ENCODE measurements at places on chromosomes 2 and 18.

- DNase-seq = no peak
Measured at GRCh38 chr2:61214171-61214570, 52.2 kb downstream of the C2orf74 start.

- no peak for DNase-seq
Measured at GRCh38 chr2:128986867-128987268, 668.2 kb upstream of the HS6ST1 start.

GRCh38 chr18:59145055-59145454, 5.4 kb downstream of the SEC11C start:
- no peak for DNase-seq

- no peak for DNase-seq
Measured at GRCh38 chr2:768451-768850, 91.2 kb upstream of the TMEM18 start.

DNA sequence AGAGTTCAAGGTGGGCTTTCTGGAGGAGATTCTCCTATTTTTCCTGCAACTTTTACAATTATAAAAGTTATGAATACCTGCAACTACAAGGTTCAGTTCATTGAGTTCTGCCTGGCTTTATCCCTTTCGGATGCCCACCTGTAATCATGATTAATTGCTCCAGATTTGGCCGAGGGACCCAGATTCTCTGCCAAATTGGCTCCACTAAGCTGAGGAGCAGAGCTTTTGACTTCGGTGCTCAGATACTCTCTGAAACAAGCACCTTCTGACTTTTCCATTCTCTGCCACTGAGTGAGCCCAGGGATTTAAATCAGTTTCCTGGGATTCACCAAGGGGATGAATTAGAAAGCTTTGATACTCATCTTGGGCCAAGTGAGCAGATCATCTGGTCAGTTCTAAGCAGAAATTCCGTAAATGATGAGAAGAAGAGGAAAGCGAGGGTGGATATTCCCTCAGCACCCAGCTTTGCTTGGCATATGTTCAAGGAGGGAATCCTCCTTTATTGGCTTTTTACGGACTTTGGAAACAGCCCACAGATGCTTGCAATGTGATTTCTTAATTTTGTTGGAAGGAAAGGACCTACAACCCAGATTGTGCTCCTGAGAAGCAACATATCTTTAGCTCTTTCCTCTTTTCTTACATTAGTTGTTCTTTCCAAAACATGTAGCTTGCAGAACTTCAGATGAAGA, 179.2 kb downstream of the SETBP1 start:
- DNase-seq = no peak

- no peak for DNase-seq
Measured at GRCh38 chr2:17756668-17757067, 2.7 kb downstream of the GEN1 start.

DNA sequence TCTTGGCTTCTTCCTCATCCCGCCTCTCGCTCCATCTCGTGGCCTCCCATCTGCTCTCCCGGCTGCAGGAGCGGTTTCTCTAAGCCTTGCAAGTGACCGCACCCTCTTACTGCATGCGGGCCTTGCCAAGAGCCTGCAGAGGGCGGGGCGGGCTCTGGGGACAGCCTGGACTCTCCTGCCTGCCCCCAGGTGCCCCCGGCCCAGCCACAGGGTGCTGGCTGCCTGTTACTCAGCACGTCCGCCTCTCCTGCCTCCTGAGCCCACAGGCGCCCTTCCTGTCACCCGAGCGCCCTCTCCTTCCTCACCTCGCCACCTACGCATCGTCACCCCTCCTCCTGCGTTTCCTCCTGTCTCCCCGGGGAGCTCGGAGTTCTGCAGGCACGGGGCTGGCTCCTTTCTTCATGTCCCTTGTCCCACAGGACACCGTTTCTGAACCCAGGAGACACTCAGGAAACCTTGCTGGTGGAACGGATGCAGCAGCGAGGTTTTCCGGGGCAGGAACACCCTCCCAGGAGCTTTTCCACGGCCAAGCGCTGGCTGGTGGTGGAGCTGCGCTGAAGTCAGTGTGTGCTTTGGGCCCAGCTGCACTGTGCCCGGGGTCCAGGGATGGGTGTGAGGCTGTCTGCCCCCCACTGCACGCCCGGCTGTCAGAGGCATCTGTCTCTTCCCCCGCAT, 28.5 kb downstream of the HPCAL1 start:
- peak; percentile 21 for DNase-seq

DNA sequence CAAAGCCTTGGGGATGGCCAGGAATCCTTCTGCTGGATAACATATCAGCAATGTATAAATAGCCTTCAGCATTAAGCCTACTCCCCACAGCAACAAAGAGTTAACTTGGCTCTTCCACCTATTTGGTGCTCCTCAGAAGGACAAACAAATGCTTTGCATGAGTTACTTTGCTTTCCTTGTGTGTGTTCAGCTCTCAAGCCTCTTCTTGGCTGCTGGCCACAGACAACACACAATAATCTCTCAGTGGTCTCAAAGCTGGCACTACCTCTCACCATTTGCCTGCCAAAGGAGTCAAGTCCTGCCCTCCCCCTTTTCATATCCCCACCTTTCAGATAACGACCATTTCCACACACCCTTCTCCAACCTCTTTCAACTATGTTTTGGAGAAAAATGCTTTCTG, 17.5 kb downstream of the FTCDNL1 start:
- DNase-seq = no peak

GRCh38 chr2:159897720-159898119, 99.7 kb upstream of the CD302 start:
- no peak for DNase-seq

DNA sequence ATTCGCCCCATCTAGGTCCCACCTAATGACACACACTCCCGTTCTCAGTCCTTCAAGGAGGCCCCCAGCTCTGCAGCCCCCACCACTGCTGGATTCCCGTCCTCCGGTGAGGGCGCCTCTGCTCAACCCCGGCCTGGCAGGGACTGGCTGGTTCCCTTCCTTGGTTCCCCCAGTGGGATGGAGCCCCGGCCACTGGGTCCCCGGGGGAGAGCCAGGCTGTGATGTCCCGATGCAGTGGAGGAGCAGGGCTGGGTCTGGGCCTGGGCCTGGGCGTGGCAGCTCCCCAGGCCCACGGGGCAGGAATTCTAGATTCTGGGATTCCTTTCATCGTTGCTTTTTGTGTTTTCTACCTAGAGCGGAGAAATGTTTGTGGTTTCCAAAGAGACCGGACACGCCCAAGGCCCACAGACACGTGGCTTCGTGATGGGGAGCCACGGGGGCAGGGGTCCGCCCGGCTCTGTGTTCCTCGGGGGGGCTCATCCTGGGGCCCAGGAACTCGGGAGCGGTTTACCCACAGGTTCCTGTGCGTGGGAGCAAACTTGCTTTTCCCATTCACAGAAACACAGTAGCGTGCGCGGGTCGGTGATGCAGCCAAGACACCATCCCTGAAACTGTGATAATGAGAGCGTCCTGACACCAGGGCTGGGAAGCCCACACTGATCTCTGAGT, 67.0 kb downstream of the SLC66A2 start:
- DNase-seq = no peak

- no peak for DNase-seq
Measured at GRCh38 chr2:74514368-74515270, at the start of gene TLX2. TSS of gene TLX2 (plus strand) at chr2:74514450. CDS start at chr2:74514807, 357 bp downstream.

GRCh38 chr2:241321033-241321432, 5.3 kb downstream of the SEPTIN2 start:
- DNase-seq = no peak

GRCh38 chr2:240400371-240401161, 34.9 kb upstream of the GPC1 start:
- DNase-seq = no peak

- no peak for DNase-seq
Measured at GRCh38 chr2:234701421-234701820, 204.5 kb upstream of the ARL4C start.

GRCh38 chr18:13434854-13435253, 216.3 kb downstream of the LDLRAD4 start:
- no peak for DNase-seq

DNA sequence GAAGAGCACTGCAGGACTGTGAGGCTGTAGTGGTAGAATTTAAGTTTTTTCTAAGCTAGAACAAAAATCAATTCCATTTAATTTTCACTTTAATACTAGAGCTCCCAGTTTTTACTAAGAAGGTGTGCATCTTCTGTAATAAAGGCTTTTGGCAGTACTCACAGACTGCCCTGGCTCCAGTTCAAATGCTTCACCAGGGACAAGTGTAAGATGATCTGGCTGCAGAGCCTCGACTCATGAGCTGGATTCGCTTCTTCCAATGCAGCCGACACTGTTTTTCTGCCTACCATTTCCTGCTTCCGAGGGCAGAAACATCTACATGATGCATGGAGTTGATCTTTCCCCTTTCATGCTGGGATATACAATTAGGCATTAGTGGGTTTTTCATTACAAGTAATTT, 87.0 kb downstream of the FARSB start:
- DNase-seq = no peak

DNA sequence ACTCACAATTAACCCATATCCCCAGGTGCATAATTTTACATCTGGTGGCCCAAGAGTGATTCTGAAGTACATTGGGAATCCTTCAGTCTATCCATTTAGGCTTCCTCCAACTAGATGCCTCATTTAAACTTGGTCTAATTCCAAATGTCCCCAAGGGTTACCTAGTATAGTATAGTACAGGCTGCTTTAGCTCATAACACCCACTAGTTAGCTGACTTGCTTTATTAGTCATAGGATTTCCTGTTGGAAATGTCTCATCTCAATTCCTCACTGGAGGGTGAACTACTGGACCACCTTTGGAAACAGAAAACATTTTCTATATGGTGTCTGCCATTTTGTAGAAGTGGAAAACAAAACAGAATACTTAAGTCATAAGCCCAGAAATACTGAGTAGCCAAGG, 202.5 kb upstream of the SESTD1 start:
- no peak for DNase-seq

- DNase-seq = no peak
Measured at GRCh38 chr2:195603998-195604397, 53.0 kb upstream of the SLC39A10 start.

GRCh38 chr18:11372163-11372562, 222.8 kb upstream of the PIEZO2 start:
- DNase-seq = no peak

DNA sequence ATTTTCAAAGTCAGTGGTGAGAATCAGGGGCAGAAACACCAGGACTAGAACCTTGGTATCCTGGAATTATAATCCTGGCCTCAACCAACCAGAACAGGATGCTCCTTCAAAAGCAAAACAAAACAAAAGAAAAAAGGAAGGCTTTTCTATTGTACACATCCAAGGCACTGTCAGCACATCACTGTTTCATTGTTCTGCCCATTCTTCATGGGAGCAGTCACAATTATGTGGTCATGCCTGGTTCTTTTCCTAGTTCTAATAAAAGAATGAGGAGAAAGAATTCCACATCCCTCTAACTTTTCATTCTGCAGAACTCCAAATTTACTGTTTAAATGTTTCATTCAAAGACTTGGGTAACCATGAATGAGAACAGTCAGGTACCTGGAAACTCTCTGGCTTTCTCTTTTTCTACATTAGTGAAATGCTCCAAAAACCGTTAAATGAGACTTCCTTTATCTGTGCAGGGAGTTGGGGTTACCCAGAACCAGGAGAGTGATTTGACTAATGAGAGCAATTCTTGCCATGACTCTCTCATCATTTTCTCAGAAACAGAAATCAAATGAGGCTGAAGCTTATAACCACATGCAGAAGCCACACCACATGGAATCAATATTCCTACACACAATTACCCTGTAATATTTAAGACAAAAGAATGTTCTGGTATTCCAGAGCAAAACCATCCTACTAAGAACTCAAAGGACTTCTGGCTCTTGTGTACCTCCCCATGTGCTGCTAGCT, 110.9 kb upstream of the CCDC150 start:
- no peak for DNase-seq

GRCh38 chr18:42137693-42138375, 182.8 kb downstream of the PIK3C3 start:
- no peak for DNase-seq

- DNase-seq = no peak
Measured at GRCh38 chr18:63487676-63488075, 10.9 kb downstream of the SERPINB5 start.

DNA sequence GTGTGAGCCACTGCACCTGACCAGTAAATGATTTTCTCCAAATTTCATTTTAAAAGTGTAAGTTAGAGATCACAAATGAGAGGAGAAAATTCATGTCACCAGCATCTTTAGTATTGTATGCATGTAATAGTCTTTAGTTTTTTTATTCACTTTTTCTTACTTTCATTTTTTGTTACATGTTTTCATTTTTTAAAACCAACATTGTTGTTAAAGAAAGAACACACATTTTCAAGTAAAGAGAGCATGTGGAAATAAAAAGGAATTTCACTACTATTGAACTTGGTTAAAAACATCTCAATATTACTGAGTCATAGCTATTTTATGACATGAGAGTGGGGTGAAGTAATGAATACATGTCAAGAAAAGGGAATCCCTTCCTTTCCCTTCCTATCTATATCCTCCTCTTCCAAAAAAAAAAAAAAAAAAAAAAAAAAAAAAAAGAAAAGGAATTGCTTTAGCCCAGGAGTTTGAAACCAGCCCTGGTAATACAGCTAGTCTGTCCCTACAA, 29.1 kb upstream of the PMAIP1 start:
- no peak for DNase-seq

DNA sequence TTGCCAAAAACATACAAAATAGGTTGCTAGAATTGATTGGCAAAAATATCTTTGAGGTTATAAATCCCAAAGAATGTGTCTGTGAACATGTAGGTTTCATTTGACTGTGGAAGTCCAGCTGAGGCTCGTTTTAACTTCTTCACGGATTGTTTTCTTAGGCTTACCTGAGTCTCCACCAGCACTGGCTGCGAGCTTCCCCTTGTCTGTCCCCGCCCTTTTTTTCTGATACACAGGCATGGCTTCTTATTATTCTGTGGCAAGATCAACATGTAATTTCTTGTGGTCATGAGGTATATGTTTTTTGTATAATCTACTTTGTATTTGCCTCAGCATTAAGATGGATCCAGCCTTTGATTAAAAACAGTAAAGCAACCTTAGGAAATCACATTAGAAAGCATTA, 7.2 kb upstream of the SLC40A1 start:
- DNase-seq = no peak

GRCh38 chr2:189534854-189535832, 45.4 kb downstream of the SLC40A1 start:
- no peak for DNase-seq

DNA sequence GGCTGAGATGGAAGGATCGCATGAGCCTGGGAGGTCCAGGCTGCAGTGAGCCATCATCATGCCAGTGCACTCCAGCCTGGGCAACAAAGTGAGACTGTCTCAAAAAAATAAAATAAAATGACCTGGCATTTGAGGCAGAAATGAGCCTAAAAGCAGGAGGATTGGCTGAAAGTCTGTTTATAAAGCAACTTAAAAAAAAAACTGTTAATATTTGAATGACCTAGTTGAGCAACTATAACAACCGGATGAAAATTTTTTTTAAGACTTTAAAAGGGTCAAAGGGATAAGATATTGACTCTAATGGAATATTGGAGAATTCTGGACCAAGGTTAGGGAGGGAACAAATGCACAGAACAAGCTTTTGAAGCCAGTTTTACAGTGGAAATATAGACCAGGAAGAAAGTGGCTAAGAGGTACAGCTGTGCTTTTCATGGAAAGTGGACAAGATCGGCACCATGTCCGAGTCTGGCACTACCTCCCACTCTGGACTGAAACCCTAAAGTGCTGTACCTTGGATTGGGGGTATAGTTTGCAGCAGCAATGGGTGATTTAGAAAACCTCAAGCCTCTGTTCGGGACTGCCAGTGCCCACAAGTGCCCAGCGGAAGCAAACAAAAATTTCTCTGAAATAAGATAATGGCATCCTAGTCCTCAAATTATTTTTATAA, 33.2 kb upstream of the ELAC1 start:
- no peak for DNase-seq

All from breast epithelium (tissue), 4 donors.